NCI-H748 treated with DMSO at 0.1 percent for 48 hours (cell line): ENCODE measurements at places on chromosomes 5 and 9.

GRCh38 chr5:96175090-96175489 is 213.4 kb upstream of the ELL2 start:
- DNase-seq: no peak

- DNase-seq: no peak
Observed at GRCh38 chr9:111320631-111321030, 9.4 kb downstream of the OR2K2 start.

- no peak for DNase-seq
Observed at GRCh38 chr5:124040799-124041198, 528.8 kb downstream of the CSNK1G3 start.

- DNase-seq: no peak
Observed at GRCh38 chr5:144202726-144203125, 32.1 kb downstream of the KCTD16 start.

- no peak for DNase-seq
Observed at GRCh38 chr5:2856206-2856605, 104.7 kb upstream of the IRX2 start.

GRCh38 chr9:136799079-136799853 is 3.1 kb downstream of the CCDC183 start:
- peak; percentile 50 for DNase-seq

GRCh38 chr5:87147441-87147840 is 120.2 kb upstream of the RASA1 start:
- DNase-seq: no peak

GRCh38 chr5:81125959-81126358 is 107.2 kb upstream of the CKMT2 start:
- peak; percentile 11 for DNase-seq

- no peak for DNase-seq
Observed at GRCh38 chr5:68277431-68277830, 61.9 kb downstream of the PIK3R1 start.

GRCh38 chr9:131676431-131676972 is 63.4 kb downstream of the RAPGEF1 start:
- DNase-seq: no peak

GRCh38 chr9:6052293-6052919 is 37.0 kb upstream of the RANBP6 start:
- no peak for DNase-seq

DNA sequence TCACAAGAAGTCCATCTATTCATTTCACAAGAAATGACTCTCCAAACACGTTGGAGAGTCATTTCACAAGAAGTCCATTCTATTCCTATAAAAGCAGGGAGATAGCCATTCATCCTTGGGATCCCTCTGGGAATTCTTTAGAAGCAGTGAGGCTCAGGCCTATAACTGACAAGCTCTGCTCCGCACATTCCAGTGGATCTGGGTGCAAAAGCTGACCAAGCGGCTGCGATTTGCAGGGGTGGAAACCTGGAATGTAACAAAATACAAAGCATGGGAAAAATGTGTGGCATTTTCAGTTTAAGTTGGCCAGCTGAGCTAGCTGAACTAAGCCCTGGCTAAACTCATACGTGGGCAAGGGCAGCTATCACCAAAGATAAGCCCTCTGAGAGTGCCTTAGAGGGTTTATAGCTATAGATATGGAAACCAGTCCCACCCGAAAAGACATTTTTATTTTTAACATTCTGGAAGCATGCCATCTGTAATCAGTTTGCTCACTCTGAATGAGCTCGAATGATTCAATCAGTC is 8.7 kb downstream of the TAS2R1 start:
- no peak for DNase-seq

- DNase-seq: no peak
Observed at GRCh38 chr5:79588696-79589095, 23.5 kb upstream of the TENT2 start.

DNA sequence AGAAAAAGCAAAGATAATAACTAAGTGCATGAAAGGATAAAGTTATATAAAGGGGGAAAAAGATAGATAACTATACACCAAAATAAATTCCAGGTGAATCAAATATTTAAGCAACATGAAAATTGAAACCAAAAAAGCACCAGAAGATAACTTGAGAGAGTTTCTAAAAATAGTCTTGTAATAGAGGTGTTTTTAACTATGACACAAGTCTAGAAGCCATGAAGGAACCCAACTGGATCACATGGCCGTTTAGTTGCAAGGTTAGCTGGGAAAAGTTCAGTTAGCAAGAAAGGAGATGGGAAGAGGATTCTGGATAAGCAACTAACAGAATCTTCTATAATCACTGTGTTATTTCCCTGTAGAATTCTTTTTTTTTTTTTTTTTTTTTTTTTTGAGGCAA is 9.2 kb upstream of the RASA1 start:
- no peak for DNase-seq

GRCh38 chr9:110622368-110622767 is 42.8 kb upstream of the SVEP1 start:
- DNase-seq: no peak

DNA sequence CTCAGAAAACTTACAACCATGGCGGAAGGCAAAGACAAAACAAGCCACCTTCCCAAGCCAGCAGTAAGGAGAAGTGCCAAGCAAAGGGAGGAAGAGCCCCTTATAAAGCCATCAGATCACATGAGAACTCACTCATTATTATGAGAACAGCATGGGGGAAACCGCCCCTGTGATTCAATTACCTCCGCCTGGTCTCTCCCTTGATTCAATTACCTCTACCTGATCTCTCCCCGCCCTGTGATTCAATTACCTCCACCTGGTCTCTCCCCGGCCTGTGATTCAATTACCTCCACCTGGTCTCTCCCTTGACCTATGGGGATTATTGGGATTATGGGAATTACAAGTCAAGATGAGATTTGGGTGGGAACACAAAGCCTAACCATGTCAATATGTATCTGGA is 467.3 kb upstream of the FTMT start:
- DNase-seq: no peak

DNA sequence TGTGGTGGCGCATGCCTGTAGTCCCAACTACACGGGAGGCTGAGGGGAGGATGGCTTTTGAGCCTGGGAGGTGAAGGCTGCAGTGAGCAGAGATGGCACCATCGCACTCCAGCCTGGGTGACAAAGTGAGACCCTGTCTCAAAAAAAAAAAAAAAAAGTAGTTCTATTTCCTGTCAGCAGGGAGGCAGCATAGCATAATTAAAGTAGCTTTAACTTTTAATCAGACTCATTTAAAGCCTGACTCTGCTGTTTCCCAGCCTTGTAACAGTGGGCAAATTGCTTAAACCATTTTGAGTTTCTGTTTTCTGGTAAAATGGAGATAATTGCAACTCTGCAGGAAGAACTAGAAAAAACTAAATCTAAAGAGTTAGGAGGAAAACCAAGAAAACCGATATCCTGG is 31.2 kb downstream of the CNOT6 start:
- DNase-seq: no peak
